ENCODE measurements at places on chromosomes 4 and X. TPM values are rescaled to one million over a fixed set of nuclear protein-coding genes. Genes with fewer than 3 reads are reported as not detected.

The MAGEA2B gene
- total RNA-seq = not detected

The MAGEA8 gene
- total RNA-seq = not detected

The APBB2 gene
- total RNA-seq = 40.9 TPM

The GLOD5 gene
- not detected for total RNA-seq

Measured in subcutaneous preadipocyte (primary cell).